ENCODE measurements at places on chromosomes 16 and 17.
A peak's percentile ranks its signal among the peaks of the same experiment; 100 is the strongest.

- no peak for DNase-seq
These were observed 561 bp downstream of the CCDC47 start for GRCh38 chr17:63772801-63773271.

GRCh38 chr16:142405-142967 lies 4.0 kb upstream of the NPRL3 start:
- DNase-seq = no peak

- no peak for DNase-seq
These were observed at the start of gene HOXB13 for GRCh38 chr17:48728232-48729231. Gene HOXB13 (minus strand): TSS chr17:48728750. CDS start chr17:48728593, 157 bp downstream.

DNA sequence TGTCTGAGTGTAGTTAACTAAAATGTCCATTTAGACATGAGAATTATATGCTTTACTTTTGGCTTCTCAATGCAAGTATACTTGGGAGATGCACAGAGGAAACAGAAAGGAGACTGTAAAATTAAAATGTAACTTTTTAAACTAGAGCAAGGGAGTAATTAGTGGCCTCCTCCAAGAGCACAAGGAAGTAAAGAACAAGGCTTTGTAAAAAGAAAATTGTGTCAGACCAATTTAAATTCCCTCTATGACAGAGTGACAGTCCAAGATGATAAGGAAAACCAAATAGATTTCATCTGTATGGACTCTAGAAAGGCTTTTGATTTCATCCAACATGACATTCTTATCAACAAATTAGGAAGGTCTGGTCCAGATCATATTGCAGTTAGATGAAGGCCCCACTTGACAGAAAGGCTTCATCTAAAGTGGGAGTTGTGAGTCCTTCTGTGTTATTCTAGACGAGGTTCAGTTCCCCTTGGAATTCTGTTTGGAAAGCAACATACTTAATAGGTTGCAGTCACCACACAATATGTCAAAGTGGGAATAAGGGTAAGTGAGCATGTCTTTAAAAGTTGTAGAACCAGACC lies 6.5 kb upstream of the CAPNS2 start:
- DNase-seq = no peak

GRCh38 chr16:87067003-87067556 lies 250.1 kb downstream of the C16orf95 start:
- DNase-seq = no peak

DNA sequence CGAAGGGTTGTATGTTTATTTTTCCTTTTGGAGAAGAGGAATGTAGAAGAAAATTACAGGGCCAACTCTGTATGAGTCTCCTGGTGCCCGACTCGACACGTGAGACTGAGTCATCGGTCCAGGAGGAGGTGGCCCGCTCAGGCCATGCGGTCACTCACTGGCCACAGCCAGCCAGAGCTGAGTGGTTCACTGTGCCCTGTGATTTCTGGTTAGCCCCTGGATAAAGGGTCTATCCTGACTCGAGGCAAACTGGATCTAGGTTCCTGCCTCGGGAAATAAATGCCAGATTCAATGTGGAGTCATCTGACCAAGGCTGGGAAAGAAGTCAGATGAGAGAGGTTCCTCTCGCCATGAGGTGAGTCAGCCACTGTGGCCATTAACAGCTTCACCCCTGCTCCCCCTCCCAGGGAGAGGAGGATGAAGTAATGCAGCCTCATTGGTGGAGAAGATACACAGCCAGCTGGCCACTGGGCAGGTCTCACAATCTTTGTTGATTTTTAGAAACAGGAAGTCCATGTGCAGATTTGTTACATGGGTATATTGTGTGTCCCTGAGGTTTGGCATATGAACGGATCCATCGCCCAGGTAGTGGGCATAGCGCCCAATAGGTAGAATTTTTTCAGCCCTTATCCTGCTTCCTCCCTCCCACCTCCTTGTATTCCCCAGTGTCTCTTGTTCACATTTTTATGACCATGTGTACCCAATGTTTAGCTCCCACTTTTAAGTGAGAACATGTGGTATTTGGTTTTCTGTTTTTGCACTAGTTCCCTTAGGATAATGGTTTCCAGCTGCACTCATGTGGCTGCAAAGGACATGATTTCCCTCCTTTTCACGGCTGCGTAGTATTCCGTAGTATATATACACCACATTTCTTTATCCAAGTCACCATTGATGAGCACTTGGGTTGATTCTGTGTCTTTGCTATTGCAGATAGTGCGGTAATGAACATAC lies 21.7 kb upstream of the USP36 start:
- no peak for DNase-seq

- DNase-seq = no peak
These were observed 7.4 kb downstream of the PRKCB start for GRCh38 chr16:23843143-23843542.

- DNase-seq = peak; percentile 8
These were observed 7.5 kb downstream of the UBE2Z start for GRCh38 chr17:48915459-48916282.

DNA sequence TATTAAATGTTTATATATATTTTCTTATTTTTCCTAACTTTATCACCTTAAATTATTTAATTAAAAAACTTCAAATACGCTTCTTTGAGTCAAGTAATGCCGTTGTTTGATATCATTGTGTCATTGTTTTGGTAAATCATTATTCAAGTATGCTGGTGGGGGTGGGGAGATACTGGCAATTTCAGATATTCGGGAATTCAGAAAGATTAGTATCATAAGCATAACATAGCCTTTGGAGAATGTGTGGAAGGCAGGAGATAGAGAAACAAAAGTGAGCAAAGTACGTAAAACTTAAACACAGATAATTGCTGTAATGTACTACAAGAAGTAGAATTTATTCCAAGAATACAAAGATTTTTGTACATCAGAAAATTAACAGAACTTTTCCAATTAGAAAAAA lies 49.8 kb downstream of the TANC2 start:
- no peak for DNase-seq

GRCh38 chr17:72258711-72259110 lies 137.9 kb downstream of the SOX9 start:
- DNase-seq = no peak

GRCh38 chr17:55341432-55341831 lies 76.7 kb downstream of the HLF start:
- DNase-seq = no peak

GRCh38 chr16:30924076-30924912 lies 922 bp downstream of the FBXL19 start:
- no peak for DNase-seq

DNA sequence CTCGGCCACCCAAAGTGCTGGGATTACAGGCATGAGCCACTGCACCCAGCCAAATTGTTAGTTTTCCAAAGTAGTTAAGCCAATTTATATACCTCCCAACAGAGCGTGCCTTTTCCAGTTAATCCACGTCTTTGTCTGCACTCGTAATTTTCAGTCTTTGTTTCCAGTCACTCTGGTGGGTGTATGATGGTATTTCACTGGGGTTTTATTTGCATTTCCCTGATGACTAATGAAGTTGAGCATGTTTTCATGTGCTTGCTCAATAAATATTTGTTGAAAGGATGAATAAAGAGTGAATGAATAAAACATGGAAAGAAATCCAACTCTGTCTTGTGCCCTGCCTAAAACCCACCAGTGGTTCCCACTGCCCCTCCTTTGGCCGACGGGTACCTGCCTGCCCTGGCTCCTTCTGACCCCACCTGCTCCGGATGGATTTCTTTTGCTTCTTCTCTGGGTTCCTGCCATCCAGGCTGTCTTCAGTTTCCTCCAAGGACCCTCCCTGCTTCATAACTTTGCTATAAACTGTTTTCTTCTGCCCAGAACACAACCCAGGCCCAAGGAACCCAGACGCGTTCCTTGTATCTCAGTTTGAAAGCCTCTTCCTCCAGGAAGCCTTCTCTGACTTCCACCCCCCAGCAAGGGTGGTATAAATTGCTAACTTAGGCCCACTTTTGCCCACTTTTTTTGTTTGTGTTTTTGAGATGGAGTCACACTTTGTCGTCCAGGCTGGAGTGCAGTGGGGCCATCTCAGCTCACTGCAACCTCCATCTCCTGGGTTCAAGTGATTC lies 3.0 kb upstream of the ABCC1 start:
- no peak for DNase-seq

DNA sequence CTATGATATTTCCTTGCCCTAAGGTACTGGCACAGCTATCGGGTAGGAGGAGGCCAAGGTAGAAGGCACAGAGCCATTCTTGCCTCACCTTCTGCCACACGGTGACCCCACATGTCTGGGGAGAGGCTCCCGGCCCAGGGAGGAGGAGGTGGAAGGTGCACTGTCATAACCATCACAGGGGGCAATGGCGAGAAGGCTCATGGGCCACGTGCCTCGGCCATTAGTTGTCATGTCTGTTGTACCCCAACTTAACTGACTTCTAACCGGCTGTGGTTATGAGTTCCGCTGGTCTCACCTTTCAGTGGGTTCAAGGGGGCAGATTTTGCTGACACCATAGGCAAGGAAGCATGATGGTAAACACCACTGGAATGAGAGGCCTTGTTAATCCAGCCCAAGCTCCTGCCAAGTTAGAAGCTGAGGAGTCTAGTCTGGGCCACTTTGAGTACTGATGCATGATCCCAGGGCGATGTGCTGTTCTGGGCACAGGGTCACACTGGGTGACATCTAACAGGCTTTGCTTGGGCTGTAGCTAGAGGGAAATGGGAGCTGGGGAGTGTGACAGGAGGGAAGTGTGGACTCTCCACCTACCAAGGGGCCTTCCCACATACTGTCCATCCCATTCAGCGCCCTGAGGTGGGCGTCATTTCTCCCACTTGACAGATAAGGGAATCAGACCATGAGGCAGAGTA lies 39.6 kb downstream of the HLF start:
- no peak for DNase-seq

- no peak for DNase-seq
These were observed 652.9 kb upstream of the C16orf82 start for GRCh38 chr16:26413780-26414179.

GRCh38 chr16:1667271-1667670 lies 10.8 kb upstream of the JPT2 start:
- no peak for DNase-seq

DNA sequence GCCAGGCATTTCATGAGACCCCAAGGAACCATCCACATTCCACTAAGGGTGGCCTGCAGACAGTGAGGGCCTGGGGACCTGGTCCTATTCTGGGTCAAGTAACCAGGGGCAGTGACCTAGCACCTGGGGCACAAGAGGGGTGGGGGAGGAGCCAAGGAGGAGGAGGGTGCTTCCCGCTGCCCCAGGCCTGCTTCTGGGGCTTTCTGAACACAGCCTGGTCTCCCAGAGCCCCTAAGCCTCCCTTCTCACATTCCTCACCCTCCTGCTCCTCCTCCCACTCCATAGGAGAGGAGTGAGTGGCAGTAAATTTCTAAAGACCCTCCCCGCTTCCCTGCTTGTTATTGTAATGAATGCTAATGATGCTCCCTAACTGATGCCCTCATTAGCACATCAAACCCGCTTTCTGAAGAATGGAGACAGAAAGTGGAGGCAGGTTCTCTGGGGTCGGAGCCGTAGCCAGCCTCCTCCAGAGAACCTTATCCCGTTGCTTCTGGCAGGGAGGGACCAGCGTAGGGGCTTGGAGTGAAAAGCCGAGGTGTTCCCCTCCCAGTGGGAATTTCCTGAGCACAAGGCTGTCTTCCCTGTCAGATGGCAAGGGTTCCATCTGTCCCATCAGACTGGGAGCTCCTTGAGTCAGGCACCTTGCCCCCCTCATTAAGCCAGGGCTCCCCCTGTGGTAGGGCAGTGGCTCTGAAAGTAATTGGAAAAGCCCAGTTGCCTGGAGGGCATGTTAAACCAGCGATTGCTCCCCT lies 3.7 kb upstream of the SRCIN1 start:
- DNase-seq = no peak

- DNase-seq = no peak
These were observed 37.8 kb upstream of the MAF start for GRCh38 chr16:79638386-79638785.
